Cardiac ventricle fibroblast (primary cell): ENCODE measurements at places on chromosomes 12 and 14. TPM values are rescaled to one million over a fixed set of nuclear protein-coding genes. Genes with fewer than 3 reads are reported as not detected.

Gene ELK3
- total RNA-seq = 30.7 and 32.0 TPM in 2 replicates

Gene AICDA
- total RNA-seq = not detected in 2 replicates

Gene MYH6
- total RNA-seq = not detected in 2 replicates

Gene DDN
- 0.05 TPM in 1 of 2 replicates, not detected in the other for total RNA-seq

Gene ANKRD33
- total RNA-seq = 0.44 TPM in 1 of 2 replicates, not detected in the other

Gene ZFYVE21
- 51.6 and 60.8 TPM in 2 replicates for total RNA-seq

Gene CPNE6
- total RNA-seq = not detected in 2 replicates

Gene TAS2R30
- total RNA-seq = 0.59 and 1.8 TPM in 2 replicates

Gene PLEK2
- total RNA-seq = 0.94 TPM in 1 of 2 replicates, not detected in the other

Gene OR11H6
- not detected in 2 replicates for total RNA-seq

Gene IFNG-AS1
- total RNA-seq = not detected in 2 replicates

Gene COCH
- total RNA-seq = 0.20 TPM in 1 of 2 replicates, not detected in the other

Gene CFL2
- 40.1 and 65.3 TPM in 2 replicates for total RNA-seq

Gene LRP10
- total RNA-seq = 121 and 128 TPM in 2 replicates

Gene ATXN7L3B
- total RNA-seq = 18.2 and 21.0 TPM in 2 replicates

Gene NKX2-1
- total RNA-seq = not detected in 2 replicates

Gene LRRK2
- total RNA-seq = 4.9 and 5.8 TPM in 2 replicates

Gene CAMKK2
- 23.3 and 26.2 TPM in 2 replicates for total RNA-seq

Gene MYO1A
- total RNA-seq = not detected in 2 replicates

Gene AKAP3
- total RNA-seq = 0.68 and 2.1 TPM in 2 replicates

Gene PPP1CC
- total RNA-seq = 73.4 and 87.4 TPM in 2 replicates

Gene AQP2
- 0.31 TPM in 1 of 2 replicates, not detected in the other for total RNA-seq

Gene LMO3
- 33.0 and 34.1 TPM in 2 replicates for total RNA-seq

Gene TNFAIP2
- 43.3 and 69.3 TPM in 2 replicates for total RNA-seq

Gene FGD6
- total RNA-seq = 3.3 and 4.2 TPM in 2 replicates

Gene NTS
- total RNA-seq = not detected in 2 replicates

Gene LMNTD1
- 1.3 TPM in 1 of 2 replicates, not detected in the other for total RNA-seq

Gene SAMD15
- total RNA-seq = 1.6 and 2.2 TPM in 2 replicates

Gene DPY19L2
- total RNA-seq = 0.19 and 0.68 TPM in 2 replicates

Gene C12orf54
- total RNA-seq = not detected in 2 replicates

Gene MAP1LC3B2
- total RNA-seq = 0.24 and 0.37 TPM in 2 replicates

Gene TGFB3
- total RNA-seq = 26.2 and 26.8 TPM in 2 replicates

Gene MLEC
- total RNA-seq = 72.6 and 74.4 TPM in 2 replicates

Gene TMEM132D
- not detected in 2 replicates for total RNA-seq

Gene GMPR2
- 49.8 and 65.4 TPM in 2 replicates for total RNA-seq

Gene HPD
- total RNA-seq = 15.6 and 20.1 TPM in 2 replicates

Gene NGB
- not detected in 2 replicates for total RNA-seq

Gene PIK3C2G
- not detected in 2 replicates for total RNA-seq

Gene GALNT9
- total RNA-seq = 0.59 and 0.81 TPM in 2 replicates

Gene BCAT1
- 47.6 and 48.9 TPM in 2 replicates for total RNA-seq
